ENCODE measurements at places on chromosomes 13 and 19.
A peak's percentile ranks its signal among the peaks of the same experiment; 100 is the strongest.

DNA sequence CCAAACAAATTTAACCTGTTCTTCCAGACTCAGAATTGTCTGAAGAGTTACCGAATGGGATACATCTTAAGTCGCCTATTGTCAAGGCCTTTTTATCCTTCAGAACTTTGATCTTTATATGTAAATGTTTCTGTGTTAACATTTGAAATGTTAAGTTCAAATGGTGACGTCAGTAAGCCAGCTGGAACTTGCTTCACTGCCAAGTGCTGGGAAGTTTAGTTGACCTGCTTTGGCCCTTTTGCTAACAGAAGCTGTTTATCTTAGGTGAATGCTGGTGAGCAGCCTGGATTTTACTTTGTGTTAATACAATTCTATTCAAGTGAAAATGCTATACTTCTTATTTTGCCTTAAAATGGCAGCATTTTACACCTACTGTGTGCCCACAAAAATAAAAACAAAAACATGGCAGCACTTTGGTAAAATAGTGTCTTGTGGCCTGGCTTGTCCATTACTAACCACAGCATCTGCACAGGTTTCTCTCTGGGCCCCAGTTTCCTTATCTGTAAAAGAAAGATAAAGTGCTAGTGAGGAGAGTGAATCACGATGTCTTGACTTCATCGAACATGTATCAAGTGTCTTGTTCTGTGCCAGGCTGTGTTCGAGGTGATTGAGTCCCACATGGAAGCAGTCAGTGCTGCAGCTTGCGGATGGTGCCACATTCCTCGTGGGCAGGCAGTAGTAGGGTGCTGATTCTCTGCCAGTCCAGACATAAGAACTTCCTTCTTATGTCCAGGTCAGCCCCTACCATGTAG is 2.2 kb downstream of the NAXD start:
- DNase-seq = no peak

GRCh38 chr13:59452189-59452890 is 711.4 kb downstream of the DIAPH3 start:
- DNase-seq = no peak

- DNase-seq = no peak
These were observed 12.5 kb downstream of the PEPD start for GRCh38 chr19:33508941-33509614.

DNA sequence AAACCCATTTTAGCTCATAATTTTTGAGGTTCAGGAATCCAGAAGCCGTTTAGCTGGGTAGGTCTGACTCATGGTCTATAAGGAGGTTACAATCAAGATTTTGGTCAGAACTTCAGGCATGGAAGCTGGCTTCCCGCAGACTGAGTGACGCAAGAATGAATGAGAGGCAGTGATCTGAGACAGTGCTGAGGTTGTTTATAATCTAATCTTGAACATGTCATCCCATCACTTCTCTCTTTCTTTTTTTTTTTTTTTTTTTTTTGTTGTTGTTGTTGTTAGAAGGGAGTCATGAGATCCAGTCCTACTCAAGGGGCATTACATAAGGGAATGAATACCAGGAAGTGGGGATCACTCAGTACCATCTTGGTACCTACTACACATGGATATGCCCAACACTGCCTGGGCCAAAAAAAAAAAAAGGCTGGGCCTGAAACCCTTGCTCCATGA is 217.4 kb downstream of the DLEU7 start:
- DNase-seq = no peak

DNA sequence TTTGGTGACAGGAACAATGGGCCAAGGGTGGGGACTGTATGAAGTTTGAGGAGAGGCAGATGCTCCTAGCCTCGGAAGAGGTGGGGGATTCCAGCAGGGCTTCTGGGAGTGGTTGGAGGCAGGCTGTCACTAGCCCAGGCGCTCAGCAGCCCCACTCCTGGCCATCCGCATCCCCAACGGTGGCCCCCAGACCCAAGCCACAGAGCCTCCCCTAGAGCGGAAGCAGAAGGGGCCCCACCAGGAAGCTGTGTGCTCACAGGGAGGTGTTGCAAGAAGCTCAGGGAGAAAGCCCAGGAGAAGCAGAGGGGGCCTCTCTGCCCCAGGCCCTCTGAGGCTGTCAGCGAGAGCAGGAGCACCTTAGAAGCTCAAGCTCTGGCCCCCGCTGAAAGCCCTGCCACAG is 8.3 kb downstream of the PRAM1 start:
- DNase-seq = no peak

DNA sequence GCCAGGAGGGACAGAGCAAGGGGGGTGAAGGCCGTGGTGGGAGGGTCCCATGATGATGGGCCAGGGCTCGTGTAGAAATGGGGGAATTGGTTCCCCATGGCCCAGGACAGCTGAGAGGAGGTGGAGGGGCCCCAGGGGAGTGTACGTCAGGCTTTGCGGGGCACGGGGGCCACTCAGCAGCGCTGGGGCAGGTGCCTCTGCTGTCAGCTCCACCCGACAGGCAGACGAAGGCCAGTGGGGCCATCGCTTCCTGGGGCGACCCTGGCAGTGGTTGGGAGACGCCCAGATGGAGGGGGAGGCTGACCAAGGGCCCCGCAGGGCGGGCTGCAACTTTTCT is 1.9 kb upstream of the TEKTIP1 start:
- no peak for DNase-seq

GRCh38 chr19:49880162-49880869 is 2.8 kb downstream of the TBC1D17 start:
- DNase-seq = no peak

- DNase-seq = no peak
These were observed 124.9 kb downstream of the CRYL1 start for GRCh38 chr13:20400774-20401173.

GRCh38 chr19:2711172-2711874 is 8.8 kb upstream of the GNG7 start:
- DNase-seq = no peak

DNA sequence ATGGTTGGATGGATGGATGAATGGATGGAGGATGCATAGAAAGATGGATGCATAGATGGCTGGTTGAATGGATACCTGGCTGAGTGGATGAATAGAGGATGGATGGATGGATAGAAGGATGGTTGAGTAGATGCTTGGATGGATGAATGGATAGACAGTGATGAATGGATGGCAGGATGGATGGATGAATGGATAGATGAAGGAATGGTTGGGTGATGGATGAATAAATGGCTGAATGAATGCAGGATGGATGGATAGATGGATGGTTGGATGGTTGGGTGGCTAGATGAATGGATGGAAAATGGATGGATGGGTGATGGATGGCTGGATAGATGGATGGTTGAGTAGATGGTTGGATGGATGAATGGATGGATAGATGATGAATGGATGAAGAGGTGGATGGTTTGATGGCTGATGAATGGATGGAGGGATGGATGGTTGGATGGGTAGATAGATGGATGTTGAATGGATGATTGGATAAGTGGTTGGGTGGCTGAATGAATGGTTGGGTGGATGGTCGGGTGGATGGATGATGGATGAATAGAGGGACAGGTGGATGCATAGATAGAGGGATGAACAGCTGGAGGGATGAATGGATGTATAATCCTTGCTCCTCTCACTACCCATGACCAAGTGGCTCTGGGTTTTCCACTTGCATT is 3.6 kb upstream of the SULT2B1 start:
- no peak for DNase-seq

GRCh38 chr19:32178401-32178800 is 167.0 kb upstream of the ZNF507 start:
- no peak for DNase-seq

DNA sequence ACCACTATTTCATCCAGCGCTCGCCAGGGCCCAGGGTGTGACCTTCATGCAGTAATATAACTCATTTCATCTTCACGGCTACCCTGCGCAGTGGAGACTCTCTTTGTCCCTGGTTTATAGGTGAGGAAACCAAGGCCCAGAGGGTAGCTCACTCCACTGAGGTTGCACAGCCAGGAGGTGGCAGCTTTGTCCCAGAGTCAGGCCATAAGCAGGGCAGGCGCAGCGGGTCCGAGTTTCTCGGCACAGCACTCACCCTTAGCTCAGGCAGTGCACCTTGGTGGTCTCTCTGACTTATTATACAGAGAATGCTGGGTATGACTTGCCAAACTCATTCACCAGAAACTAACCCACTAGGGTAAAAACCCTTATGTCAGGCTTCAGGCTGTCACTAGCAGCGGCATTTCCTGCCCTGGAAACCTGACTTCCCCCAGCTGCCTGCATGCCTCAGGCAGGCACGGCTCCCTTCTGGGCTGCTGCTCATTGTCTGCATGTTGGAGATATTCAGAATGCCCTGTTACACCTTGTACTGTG is 24.5 kb downstream of the PPP5C start:
- no peak for DNase-seq

- no peak for DNase-seq
These were observed 15.9 kb upstream of the PAK4 start for GRCh38 chr19:39109641-39110040.

GRCh38 chr13:44951184-44951583 is 38.1 kb downstream of the NUFIP1 start:
- no peak for DNase-seq

GRCh38 chr13:66896933-66897332 is 333.2 kb downstream of the PCDH9 start:
- DNase-seq = no peak

DNA sequence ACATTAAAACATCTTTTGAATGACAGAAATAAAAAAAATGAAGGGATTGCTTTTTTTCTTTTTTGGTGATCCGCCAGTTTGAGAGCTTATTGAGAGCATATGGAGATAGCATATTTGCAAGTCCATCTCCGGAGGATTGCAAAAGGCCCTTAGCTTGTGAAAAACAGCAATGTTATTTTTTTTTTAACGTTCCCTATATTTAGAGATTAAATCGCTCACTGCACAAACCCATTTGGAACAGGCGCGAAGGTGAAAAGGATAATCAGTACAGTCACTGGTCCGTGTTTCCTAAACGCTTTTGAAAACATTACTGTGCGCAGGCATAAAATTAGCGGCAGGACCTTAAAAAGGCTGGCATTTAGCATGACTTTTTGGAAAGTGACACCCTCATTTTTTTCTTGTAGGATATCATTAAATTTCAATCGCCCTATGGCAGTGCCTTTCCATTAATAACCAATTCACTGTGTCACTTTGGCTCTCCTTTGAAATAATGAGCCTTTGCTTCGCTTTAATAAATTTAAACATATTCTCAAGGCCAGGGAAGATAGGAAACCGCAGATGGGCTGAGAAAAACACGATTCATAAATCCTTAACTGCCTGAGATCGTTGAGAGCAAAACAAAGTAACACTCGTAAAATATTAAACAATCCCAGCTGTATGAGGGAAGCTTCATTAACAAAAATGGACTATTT is 342.2 kb downstream of the DACH1 start:
- no peak for DNase-seq

DNA sequence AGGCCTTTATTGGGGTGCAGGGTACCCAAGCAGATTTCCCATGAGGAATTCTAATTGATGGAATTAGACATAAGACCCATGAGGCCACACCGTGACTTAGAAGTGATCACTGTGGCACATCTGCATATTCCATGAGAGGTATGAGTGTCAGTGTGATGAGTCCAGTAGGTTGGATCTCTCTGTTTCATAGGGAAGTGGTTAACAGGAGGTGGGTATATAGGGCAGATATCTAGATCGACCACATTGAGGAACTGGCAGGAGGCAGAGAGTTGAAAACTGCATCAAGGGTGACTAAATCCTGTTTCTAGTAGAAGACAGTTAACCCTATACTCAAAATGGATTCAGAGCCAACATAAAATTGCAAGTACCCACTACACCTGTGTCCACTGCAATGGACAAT is 68.6 kb upstream of the MIR17HG start:
- no peak for DNase-seq

DNA sequence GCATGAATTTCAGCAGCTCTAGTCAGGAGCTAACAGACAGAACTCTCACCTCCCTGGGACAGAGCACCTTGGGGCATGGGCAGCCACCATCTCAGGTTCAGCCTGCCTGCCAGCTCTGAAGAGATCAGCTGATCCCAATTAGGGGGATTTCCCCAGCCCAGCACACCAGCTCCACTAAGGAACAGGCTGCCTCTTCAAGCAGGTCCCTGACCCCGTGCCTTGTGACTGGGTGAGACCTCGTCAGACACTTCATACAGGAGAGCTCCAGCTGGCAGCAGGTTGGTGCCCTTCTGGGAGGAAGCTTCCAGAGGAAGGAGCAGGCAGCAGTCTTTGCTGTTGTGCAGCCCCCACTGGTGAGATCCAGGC is 84.5 kb upstream of the UFM1 start:
- no peak for DNase-seq

- no peak for DNase-seq
These were observed 13.8 kb downstream of the METTL21C start for GRCh38 chr13:102680842-102681740.

GRCh38 chr19:39247701-39248664 is 673 bp downstream of the IFNL4 start:
- DNase-seq = no peak

DNA sequence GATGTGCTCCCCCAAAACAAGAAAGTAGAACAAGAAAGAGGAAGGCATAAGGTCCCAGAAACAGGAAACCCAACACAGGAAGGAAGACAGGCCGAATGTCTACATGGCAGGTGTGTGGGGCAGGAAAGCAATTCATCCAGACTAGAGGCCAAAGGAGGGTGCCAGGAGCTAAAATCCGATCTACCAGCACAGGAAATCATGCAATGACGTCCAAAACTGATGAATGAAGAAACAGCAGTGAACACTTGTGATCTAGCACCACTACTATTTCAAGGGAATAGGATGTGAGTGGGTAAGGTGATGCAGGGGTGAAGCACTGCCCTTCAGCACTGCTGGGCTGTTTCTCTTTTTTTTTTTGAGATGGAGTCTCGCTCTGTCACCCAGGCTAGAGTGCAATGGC is 59.1 kb downstream of the DOCK9 start:
- no peak for DNase-seq

- DNase-seq = no peak
These were observed 11.6 kb downstream of the ZNF160 start for GRCh38 chr19:53091413-53092254.

DNA sequence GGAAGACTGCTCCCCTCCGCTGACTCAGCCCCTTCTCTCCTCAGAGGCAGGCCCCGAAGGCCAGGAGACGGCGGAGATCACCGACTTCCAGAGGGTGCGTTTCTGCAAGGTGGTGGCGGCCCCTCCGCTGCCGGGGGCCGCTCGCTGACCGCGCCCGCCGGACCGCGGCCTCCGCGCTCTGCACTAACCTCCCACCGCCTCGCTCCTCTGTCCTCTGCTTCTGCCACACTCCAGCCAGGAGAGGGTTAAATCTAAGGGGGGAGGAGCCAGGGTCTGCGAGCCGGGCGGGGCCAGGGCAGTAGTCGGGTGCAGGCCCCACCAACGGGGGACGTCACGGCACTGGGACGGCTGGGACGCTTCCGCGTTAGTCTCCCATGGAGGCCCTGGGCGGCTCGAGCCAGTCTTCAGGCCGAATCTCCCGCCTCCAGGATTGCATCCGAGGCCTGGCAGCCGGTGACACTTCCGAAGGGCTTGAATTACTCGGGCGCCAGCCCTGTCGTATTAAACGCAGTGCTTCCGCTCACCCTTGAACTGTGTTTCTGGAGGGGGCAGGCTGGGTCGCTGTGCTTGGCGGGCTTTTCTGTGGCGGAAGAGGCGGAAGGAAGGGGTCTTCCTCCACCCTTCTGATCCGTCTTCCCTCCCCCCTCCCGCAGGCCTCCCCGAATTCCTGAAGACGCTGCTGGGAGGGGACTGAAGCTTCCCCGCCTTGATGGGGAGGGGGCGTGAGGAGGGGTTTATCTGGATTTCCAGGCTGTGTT is 1.2 kb upstream of the INAFM1 start:
- peak; percentile 90 for DNase-seq

GRCh38 chr19:33432446-33433170 is 59.1 kb downstream of the CEBPG start:
- no peak for DNase-seq

- DNase-seq = no peak
These were observed 70.0 kb downstream of the ATP11A start for GRCh38 chr13:112759827-112760226.

GRCh38 chr13:86569119-86569518 is 769.9 kb upstream of the SLITRK6 start:
- DNase-seq = no peak

- no peak for DNase-seq
These were observed 16.8 kb downstream of the SLAIN1 start for GRCh38 chr13:77714119-77714755.
